ENCODE measurements at places on chromosomes 7 and 10. TPM values are rescaled to one million over a fixed set of nuclear protein-coding genes. Genes with fewer than 3 reads are reported as not detected.

The GCK gene
- 0.50 TPM for polyA plus RNA-seq

The FAM131B gene
- polyA plus RNA-seq = not detected

The CCDC71L gene
- polyA plus RNA-seq = 9.3 TPM

The IQCE gene
- polyA plus RNA-seq = 1.3 TPM

The MCM10 gene
- not detected for polyA plus RNA-seq

The NPC1L1 gene
- not detected for polyA plus RNA-seq

The OR9A2 gene
- polyA plus RNA-seq = not detected

The FANK1 gene
- polyA plus RNA-seq = not detected

The KIAA1549 gene
- polyA plus RNA-seq = not detected
